Activated CD4-positive, alpha-beta memory T cell treated with anti-CD3 and anti-CD28 coated beads, Interleukin-2, amount 10 ng/mL, durations not matched to agents 7 days and 5 days (primary cell): ENCODE measurements at places on chromosomes 12 and 14. TPM values are rescaled to one million over a fixed set of nuclear protein-coding genes. Genes with fewer than 3 reads are reported as not detected.

The DBX2 gene
- not detected for total RNA-seq

GRCh38 chr14:91731986-91732385 lies at the start of gene CATSPERB:
CATSPERB (minus strand) TSS chr14:91732086; CDS start chr14:91729479, 2,607 bp downstream.
- DNase-seq, result no peak
- no peaks in the 10 kb centered on the region for H3K27me3 ChIP-seq
- no peaks in the 10 kb centered on the region for H3K4me1 ChIP-seq

The PZP gene
- total RNA-seq, result not detected

DNA sequence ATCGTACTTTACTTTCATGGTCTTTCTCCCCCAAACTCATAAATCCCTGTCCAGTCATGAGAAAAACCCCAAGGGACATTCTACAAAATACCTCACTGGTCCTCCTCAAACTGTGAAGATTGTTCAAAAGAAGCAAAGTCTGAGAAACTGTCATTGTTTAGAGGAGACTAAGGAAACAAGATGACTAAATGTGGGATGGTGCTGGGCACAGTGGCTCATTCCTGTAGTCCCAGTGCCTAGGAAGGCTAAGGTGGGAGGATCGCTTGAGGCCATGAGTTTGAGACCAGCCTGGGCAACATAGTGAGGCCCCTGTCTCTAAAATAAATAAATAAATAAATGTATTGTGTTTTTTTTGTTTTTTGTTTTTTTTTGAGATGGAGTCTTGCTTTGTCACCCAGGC lies 74.2 kb upstream of the SCAF11 start:
- no peaks in the 10 kb centered on the region for H3K36me3 ChIP-seq
- no peak for DNase-seq
- peaks cover 19% of the 10 kb centered on the region for H3K27me3 ChIP-seq
- H3K4me1 ChIP-seq, result no peaks in the 10 kb centered on the region
- H3K4me3 ChIP-seq, result no peak overlapping the region

The FOXN4 gene
- not detected for total RNA-seq

GRCh38 chr14:61460718-61461611 lies 139.6 kb downstream of the PRKCH start:
- peak overlapping the region; percentile 81 for H3K27ac ChIP-seq
- no peak overlapping the region for H3K4me3 ChIP-seq
- H3K27me3 ChIP-seq, result no peaks in the 10 kb centered on the region
- H3K36me3 ChIP-seq, result peaks cover 90% of the 10 kb centered on the region
- DNase-seq, result peak; percentile 50
- H3K4me1 ChIP-seq, result peaks cover 64% of the 10 kb centered on the region

GRCh38 chr12:91327889-91328288 lies 145.3 kb upstream of the DCN start:
- no peak overlapping the region for H3K4me3 ChIP-seq
- no peaks in the 10 kb centered on the region for H3K4me1 ChIP-seq
- peaks cover 6% of the 10 kb centered on the region for H3K27me3 ChIP-seq
- H3K27ac ChIP-seq, result no peak overlapping the region
- H3K36me3 ChIP-seq, result no peaks in the 10 kb centered on the region
- no peak for DNase-seq

The JAG2 gene
- total RNA-seq, result 3.0 TPM

GRCh38 chr12:120064054-120064940 lies 52.3 kb downstream of the RAB35 start:
- H3K36me3 ChIP-seq, result peaks cover 11% of the 10 kb centered on the region
- no peak overlapping the region for H3K27ac ChIP-seq
- DNase-seq, result no peak
- H3K4me3 ChIP-seq, result no peak overlapping the region

The C14orf93 gene
- total RNA-seq, result 9.4 TPM
